ENCODE measurements at places on chromosomes 12 and 14. TPM values are rescaled to one million over a fixed set of nuclear protein-coding genes. Genes with fewer than 3 reads are reported as not detected.

DNA sequence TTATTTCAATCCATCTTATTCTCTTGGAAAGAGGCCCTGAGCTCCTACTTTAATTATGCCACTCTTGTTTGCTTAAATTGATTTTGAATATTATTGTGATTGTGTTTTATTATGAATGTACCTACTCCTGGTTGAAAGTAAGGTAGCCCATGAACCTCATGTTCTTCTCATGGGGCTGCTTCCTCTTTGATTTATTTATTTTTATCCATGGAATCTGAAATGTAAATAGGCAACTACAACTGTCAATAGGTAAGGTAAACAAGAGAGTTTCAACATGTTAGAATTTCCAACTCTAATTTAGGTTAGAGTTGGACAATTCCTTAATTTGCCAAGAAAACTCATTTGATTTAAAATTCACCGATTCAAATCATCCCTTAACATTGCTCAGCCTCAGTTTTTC, 16.2 kb downstream of the TPH2 start:
- peaks cover 20% of the 10 kb centered on the region for H3K4me1 ChIP-seq
- no peak for DNase-seq
- no peak overlapping the region for H3K27ac ChIP-seq
- H3K27me3 ChIP-seq = peaks cover 3% of the 10 kb centered on the region
- H3K36me3 ChIP-seq = no peaks in the 10 kb centered on the region

DNA sequence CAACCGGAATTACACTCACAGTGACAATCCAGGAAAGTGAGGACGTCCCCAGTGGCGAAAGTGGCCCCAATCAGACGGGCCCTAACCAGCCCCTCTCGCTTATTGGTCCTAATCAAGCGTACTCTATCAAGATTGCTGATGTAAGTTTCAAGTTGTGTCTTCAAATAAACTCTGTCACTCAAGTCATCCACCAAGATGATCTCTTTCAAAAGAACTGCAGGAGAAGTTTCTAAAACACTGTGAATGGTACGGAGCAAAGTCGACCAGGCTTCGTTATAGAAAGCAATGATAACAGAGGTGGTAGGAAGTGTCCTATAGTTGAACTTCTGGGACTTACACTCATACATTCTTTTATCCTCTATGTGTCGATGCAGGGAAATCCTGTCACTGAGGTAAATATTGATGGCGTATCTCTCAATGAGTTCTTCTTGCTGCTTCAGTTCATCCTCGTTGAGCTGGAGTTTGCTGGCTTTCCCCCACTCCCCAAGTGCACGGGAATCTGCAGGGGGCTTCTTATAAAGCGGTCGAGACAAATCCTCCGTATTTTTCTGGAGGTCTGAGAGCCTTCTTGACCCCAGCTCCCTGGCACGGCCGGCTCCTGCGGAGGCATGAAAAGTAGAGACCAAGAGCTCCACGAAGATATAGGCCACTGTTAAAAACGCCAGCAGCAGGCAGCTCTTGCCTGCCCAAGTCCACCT, 604 bp downstream of the GALNT4 start:
- peak overlapping the region; percentile 91 for H3K27ac ChIP-seq
- H3K4me1 ChIP-seq = peaks cover 36% of the 10 kb centered on the region
- no peaks in the 10 kb centered on the region for H3K27me3 ChIP-seq
- peak overlapping the region; percentile 96 for H3K4me3 ChIP-seq
- DNase-seq = no peak

- H3K36me3 ChIP-seq = no peaks in the 10 kb centered on the region
- peak overlapping the region; percentile 54 for H3K4me3 ChIP-seq
Measured at GRCh38 chr14:49972823-49973222, 79.9 kb downstream of the ARF6 start.

GRCh38 chr12:9698681-9699080, 29.2 kb downstream of the CLEC2D start:
- no peak overlapping the region for H3K4me3 ChIP-seq
- no peaks in the 10 kb centered on the region for H3K4me1 ChIP-seq
- peaks cover 15% of the 10 kb centered on the region for H3K36me3 ChIP-seq
- no peaks in the 10 kb centered on the region for H3K27me3 ChIP-seq
- no peak for DNase-seq
- H3K27ac ChIP-seq = no peak overlapping the region

GRCh38 chr12:462936-463705, 3.4 kb downstream of the B4GALNT3 start:
- DNase-seq = no peak
- no peak overlapping the region for H3K4me3 ChIP-seq
- H3K36me3 ChIP-seq = no peaks in the 10 kb centered on the region
- H3K27me3 ChIP-seq = peaks cover 15% of the 10 kb centered on the region
- peaks cover 29% of the 10 kb centered on the region for H3K4me1 ChIP-seq

- no peaks in the 10 kb centered on the region for H3K36me3 ChIP-seq
- H3K27me3 ChIP-seq = no peaks in the 10 kb centered on the region
- no peak overlapping the region for H3K27ac ChIP-seq
Measured at GRCh38 chr14:79318371-79318770, 892.9 kb downstream of the DIO2 start.

DNA sequence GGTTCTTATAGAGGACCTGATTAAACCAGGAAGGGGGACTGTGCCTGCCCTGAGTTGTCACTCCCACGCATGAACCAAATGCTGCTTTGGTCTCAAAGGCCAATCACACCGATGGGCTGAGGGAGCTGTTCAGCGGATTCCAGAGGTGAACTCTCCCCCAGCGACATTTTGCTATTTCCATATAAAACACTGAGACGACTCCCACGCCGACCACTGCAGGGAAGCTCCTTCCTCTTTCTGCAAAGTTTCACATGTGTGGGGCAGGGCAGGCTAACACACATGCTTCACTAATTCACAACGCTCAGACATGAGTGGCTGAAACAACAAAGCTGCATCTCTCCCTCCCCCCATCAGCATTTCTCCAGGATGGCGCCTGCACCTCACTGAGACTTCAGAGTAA, 37.8 kb upstream of the TMEM132D start:
- H3K27me3 ChIP-seq = peaks cover 2% of the 10 kb centered on the region
- H3K4me3 ChIP-seq = no peak overlapping the region
- DNase-seq = no peak
- H3K4me1 ChIP-seq = no peaks in the 10 kb centered on the region

DNA sequence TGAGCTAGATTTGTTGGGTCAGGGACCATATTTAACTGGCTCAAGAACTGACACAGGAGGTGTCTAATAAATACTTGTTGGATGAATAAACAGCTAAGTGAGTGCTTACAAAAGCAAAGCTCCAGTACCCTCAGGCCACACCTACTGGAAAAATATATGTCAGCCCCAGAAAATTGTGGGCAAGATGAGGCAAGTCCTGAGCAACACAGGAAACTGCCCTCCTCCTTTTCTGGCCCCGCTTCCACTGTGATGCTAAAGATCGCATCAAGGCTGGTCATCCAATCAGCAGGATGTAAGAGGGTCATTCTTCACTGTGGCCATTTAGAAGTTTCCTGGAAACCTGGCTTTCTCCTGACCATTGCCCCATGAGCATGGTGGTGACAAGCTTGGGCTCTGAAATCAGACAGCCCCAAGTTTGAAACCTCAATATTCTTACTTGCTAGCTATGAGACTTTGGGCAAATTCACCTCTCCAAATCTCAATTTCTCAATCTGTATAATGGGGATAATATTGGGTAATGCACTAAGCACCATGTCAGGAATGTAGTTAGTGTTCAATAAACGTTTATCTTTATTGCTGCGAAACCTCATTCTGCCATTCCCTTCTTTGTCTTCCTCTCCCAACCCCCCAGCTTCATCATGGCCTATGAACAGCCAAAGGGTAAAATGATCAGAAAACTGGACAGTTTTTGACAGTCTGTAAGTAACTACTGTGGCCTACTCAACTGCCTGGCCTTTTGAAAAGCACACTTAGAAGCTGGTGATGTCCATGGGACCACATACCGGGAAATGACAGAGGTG, 139.3 kb upstream of the PZP start:
- no peaks in the 10 kb centered on the region for H3K27me3 ChIP-seq
- peaks cover 2% of the 10 kb centered on the region for H3K36me3 ChIP-seq
- no peak overlapping the region for H3K4me3 ChIP-seq
- DNase-seq = no peak
- H3K4me1 ChIP-seq = peaks cover 13% of the 10 kb centered on the region
- H3K27ac ChIP-seq = no peak overlapping the region

DNA sequence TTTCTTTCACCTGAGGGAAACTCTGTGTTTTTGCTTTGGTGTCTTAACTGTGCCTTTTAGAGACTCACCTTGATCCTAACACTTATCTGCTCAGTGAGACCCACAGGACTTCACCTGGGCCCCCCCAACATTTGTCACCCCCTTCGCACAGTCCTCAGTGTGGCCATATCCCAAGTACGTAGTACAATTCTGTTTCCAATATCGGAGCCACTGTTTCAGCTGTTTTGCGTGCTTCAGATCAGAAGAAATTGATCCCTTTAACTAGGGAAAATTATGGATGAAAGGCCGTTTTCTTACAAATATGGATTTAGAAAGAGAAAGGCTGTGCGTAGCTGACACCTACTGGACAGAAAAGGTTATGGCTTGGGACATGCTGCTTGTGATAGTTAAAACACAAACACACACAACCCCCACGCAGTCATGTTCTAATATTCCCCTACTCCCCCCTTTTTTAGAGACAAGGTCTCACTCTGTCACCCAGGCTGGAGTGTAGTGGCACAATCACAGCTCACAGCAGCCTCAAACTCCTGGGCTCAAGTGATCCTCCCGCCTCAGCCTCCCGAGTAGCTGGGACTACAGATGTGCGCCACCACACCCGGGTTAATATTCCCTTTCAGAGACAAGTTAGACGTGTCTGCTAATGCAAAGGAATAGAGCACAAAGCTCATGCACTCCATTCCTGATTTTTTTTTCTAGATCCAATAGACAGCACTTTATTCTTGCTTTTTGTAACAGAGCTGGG, 3.6 kb upstream of the SLC7A8 start:
- no peaks in the 10 kb centered on the region for H3K36me3 ChIP-seq
- no peak overlapping the region for H3K4me3 ChIP-seq
- DNase-seq = no peak
- peaks cover 13% of the 10 kb centered on the region for H3K27me3 ChIP-seq

- no peaks in the 10 kb centered on the region for H3K36me3 ChIP-seq
- no peak overlapping the region for H3K4me3 ChIP-seq
- H3K27me3 ChIP-seq = peaks cover 14% of the 10 kb centered on the region
- H3K27ac ChIP-seq = no peak overlapping the region
Measured at GRCh38 chr14:34024768-34025144, 73.9 kb upstream of the EGLN3 start.

- no peak overlapping the region for H3K27ac ChIP-seq
- H3K4me1 ChIP-seq = peaks cover 6% of the 10 kb centered on the region
- no peaks in the 10 kb centered on the region for H3K36me3 ChIP-seq
- DNase-seq = no peak
- H3K4me3 ChIP-seq = no peak overlapping the region
- H3K27me3 ChIP-seq = peaks cover 2% of the 10 kb centered on the region
Measured at GRCh38 chr14:76714470-76714869, 46.8 kb upstream of the VASH1 start.

- no peak overlapping the region for H3K27ac ChIP-seq
- DNase-seq = no peak
- peaks cover 4% of the 10 kb centered on the region for H3K4me1 ChIP-seq
- H3K36me3 ChIP-seq = no peaks in the 10 kb centered on the region
- no peak overlapping the region for H3K4me3 ChIP-seq
- no peaks in the 10 kb centered on the region for H3K27me3 ChIP-seq
Measured at GRCh38 chr12:67471810-67472209, 176.7 kb upstream of the DYRK2 start.

DNA sequence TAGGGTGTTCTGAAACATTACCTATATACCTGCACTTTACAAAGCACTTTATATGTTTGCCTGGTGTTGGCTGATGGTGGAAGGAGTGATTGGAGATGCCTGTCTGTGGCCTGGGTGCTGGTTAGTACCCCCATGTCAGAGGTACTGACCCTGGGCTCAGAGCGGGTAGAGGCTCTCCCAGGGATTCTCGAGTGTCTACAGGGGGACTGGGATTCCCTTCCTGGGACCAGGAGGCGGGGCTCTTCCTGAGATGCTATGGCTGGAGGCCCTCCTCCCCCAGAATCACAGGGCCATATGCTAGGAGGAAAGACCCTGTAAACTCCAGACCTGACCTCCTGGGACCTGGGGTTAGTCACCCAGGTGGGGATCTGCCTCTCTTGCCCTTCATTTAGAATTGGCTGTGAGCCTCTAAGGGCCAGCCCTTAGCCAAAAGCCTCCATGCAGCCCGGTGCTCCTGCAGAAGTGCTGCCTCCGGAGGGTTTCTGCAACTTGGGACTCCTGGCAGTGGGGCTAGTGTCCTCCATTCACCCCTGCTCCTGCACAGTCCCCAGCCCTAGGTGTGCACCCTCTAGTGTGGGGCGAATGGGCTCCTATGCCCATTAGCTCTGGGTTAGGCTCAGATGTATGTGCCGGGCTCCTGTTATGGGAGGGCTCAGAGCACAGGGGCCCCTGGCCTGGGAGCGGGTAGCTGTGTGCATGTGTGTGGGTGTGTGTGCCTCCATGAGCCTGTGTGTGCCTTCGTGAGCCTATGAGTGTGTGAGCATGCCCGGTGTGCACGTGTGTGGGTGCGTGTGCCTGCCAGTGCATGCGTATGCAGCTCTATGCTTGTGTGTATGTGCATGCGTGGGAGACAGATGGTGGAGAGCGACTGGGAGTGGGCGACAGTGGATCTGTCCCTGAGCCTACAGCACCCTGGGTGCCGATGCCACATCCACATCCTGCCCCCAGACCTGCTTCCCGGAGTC, 36.6 kb downstream of the RTL1 start:
- no peak overlapping the region for H3K4me3 ChIP-seq
- peaks cover 8% of the 10 kb centered on the region for H3K27me3 ChIP-seq
- DNase-seq = peak; percentile 72
- H3K36me3 ChIP-seq = no peaks in the 10 kb centered on the region
- H3K27ac ChIP-seq = no peak overlapping the region

GRCh38 chr12:18595412-18595811, 142.4 kb downstream of the PLCZ1 start:
- H3K4me1 ChIP-seq = peaks cover 6% of the 10 kb centered on the region
- DNase-seq = no peak
- no peak overlapping the region for H3K27ac ChIP-seq
- no peak overlapping the region for H3K4me3 ChIP-seq
- no peaks in the 10 kb centered on the region for H3K36me3 ChIP-seq

DNA sequence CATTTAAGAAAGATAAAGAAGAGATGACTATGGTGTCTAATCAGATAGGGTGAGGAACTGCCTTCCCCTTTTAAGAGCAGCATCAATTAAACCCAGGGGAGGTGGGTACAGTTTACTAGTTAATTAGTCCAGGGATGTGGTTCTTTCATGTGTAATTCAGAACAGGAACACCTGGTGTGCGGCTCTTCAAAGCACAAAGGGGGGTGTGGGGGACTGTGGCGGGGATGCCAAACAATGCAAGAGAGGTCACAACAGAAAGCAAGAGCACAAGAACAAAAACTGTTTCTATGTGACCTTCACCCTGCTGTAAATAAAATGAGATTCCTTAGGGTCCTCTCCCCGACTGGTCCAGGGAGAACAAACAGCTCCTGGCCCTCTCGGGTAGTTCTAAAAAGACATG, 183.9 kb upstream of the SOX5 start:
- H3K27me3 ChIP-seq = no peaks in the 10 kb centered on the region
- peaks cover 49% of the 10 kb centered on the region for H3K4me1 ChIP-seq

GRCh38 chr12:109613649-109614455, 40.3 kb downstream of the MVK start:
- H3K27ac ChIP-seq = no peak overlapping the region
- no peak for DNase-seq
- H3K4me3 ChIP-seq = no peak overlapping the region
- H3K4me1 ChIP-seq = no peaks in the 10 kb centered on the region
- H3K27me3 ChIP-seq = peaks cover 45% of the 10 kb centered on the region
- H3K36me3 ChIP-seq = no peaks in the 10 kb centered on the region

PTCSC3 gene
- not detected for total RNA-seq

MMP17 gene
- 1.3 TPM for total RNA-seq

AVPR1A gene
- total RNA-seq = 0.45 TPM

ABCD2 gene
- total RNA-seq = not detected

Data from chondrocyte (in vitro differentiated cells).